Heart right ventricle (tissue), 16 donors: ENCODE measurements at places on chromosomes 6 and 20.

DNA sequence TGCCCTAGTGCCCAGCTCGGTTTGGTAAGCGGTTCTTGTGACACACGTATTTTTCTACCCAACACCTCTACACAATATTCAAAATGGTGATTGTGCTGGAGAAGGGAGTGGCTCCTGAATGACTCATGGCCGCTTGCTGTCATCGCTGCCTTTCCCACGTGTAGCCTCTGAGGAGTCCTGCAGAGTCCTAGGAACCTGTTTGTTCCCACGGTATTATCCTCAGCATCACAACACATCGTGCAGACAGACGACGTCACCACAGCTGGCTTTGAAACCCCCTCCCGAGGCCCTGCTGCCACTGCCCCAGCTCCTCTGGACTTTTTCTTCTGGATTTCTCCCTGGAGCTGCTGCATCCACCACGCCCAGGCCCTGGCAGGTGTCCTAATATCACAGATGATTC is 353.5 kb downstream of the SMOC2 start:
- DNase-seq: no peak

DNA sequence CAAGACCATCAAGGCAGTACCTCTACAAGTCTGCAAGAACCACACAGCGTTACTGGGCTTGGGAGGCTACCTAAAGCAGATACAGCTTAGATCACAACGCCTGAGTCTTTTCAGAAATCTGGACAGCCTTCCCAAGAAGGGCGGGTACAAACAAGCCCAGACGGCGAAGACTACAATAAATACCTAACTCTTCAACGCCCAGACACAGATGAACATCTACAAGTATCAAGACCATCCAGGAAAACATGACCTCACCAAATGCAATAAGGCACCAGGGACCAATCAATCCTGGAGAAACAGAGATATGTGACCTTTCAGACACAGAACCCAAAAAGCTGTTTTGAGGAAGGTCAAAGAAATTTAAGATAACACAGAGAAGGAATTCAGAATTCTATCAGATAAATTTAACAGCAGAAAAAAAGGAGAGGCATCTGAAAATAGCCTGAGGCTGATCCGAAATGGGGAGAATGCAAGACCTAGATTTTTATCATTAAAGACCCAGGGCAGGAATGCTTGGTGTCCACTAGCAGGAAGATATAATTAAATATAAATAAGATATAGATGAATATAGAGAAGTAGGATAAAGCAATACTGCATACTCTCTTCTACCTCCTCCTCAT is 131.7 kb upstream of the COL21A1 start:
- DNase-seq: no peak

DNA sequence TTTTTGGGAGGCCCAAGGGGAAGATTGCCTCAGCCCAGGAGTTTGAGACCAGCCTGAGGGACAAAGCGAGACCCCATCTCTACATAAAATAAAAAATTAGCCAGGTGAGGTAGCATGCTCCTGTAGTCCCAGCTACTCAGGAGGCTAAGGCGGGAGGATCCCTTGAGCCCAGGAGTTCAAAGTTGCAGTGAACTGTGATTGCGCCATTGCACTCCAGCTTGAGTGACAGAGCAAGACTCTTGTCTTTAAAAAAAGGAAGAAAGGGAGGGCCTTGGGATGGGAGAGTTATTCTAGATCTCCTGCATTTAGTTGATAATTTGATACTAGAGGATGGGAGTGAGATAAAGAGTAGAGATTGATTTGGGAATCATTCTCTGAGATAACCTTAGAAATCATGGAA is 68.1 kb downstream of the ITCH start:
- no peak for DNase-seq

DNA sequence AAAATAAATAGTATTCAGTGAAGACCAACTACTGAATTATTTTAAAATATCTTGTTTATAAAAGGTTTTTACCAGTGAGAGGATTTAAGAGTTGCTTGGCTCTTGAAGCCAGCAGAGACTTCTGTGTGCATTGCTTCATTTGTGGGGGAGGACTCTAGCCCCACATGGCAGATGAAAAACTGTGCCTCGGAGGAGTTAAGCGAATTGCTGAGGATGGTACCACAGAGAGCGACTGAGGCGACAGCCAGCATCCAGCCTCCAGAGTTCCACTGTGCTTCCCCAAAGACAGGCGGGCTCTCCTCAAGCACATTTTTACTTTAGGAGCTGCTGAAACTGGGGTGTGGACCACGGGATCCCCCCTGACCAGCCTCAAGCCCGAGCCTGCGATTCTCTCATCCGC is 80.7 kb downstream of the THBS2 start:
- DNase-seq: no peak

- peak; percentile 27 for DNase-seq
These were observed 176.2 kb downstream of the NFATC2 start for GRCh38 chr20:51366155-51366886.

DNA sequence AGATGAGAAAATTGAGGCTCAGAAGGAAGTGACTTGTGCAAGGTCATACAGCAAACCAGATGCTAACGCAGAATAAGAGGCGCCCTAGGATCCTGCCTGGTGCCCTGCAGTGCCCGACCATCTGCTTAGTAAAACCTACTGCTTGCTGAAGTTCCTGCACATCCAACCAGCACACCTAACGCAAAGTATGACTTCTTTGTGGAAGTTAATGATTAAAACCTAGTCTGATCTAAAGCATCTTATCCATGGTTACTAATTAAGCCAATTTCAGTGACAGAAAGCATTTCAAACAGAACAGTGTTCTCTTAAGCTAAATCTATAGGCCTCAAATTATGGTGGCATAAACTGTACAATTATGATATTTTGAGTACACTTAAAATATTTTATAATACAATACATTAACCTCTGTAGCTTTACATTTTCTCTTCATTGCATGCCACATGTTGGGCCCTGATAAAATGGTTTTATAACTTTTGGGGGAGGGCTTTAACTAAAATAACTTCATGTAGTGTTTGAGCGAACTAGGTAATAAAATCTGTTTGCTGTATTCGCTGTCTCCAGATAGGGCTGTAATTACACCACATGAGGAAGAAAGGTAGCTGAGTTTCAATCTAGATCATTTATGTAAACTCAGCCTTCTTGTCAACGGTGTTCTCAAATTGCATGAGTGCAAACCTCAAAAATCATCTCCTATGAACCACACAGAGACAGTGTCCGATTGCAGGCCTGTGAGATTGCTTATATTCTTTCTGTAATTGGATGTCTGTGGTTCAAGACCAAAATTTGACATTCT is 37.5 kb upstream of the BEND3 start:
- no peak for DNase-seq

GRCh38 chr6:46790355-46790874 is 2.8 kb upstream of the MEP1A start:
- DNase-seq: no peak
